GM12865 (cell line): ENCODE measurements at places on chromosomes 11 and 22.
A peak's percentile ranks its signal among the peaks of the same experiment; 100 is the strongest.

DNA sequence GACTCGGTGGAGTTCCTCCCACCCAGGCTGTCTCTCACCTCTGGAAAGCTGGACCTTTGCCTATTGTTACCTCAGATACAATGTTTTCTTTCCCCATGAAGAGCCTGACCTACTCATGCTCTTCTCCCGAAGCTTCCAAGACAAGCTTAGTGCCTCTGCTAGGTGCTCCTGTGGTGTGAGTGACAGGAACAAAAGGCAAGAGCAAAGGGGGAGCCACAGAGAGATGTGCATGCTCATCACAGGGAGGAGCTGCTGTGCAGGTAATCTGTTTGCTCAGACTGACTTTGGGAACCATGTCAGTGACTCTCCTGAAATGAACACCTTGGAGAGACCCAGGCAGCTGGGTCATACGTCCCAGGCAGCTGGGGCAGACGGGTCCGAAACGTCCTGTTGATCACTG, 53.6 kb upstream of the VSTM5 start:
- no peak for DNase-seq

DNA sequence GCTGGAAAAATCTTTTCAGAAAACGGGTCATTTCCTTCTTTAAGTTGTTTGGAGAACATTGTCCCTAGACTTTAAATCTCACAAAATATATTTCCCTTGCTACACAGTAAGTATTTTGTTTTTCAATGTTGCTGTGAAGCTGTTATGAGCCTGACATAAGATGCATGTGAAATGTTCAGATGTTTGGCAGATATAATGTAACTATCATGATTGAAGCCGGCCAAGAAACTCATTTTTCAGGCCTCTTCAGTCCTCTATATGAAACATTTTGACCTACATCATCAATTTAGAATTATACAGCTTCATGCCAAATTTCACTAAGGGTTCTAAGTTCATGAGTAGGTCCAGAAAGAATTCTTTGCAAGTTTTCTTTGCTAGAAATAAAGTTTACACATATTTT, 133.8 kb downstream of the JRKL start:
- no peak for DNase-seq

- peak; percentile 45 for DNase-seq
These were observed 449.9 kb downstream of the OPCML start for GRCh38 chr11:133082453-133082781.

DNA sequence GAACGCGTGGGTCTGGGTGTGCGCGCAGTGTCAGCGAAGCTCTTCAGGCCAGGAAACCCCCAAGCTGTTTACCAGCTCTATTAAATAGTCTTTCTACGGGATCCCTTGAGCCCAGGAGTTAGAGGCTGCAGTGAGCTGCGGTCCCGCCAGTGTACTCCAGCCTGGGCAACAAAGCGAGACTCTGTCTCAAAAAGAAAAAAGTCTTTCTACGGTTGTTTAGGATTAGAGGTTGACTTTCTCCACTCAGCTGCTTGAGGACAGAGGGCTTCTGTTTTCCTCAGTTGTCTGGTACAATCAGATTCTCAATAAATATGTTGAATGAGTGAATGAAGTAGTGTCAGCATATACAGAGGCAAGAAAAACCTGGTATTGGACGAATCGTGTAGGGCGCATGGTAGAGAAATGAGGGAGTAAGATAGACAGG, 619 bp downstream of the SART1 start:
- DNase-seq: no peak

GRCh38 chr11:42473106-42473505, 838.7 kb upstream of the API5 start:
- DNase-seq: no peak

GRCh38 chr22:38080850-38081635, 2.9 kb downstream of the SLC16A8 start:
- no peak for DNase-seq

DNA sequence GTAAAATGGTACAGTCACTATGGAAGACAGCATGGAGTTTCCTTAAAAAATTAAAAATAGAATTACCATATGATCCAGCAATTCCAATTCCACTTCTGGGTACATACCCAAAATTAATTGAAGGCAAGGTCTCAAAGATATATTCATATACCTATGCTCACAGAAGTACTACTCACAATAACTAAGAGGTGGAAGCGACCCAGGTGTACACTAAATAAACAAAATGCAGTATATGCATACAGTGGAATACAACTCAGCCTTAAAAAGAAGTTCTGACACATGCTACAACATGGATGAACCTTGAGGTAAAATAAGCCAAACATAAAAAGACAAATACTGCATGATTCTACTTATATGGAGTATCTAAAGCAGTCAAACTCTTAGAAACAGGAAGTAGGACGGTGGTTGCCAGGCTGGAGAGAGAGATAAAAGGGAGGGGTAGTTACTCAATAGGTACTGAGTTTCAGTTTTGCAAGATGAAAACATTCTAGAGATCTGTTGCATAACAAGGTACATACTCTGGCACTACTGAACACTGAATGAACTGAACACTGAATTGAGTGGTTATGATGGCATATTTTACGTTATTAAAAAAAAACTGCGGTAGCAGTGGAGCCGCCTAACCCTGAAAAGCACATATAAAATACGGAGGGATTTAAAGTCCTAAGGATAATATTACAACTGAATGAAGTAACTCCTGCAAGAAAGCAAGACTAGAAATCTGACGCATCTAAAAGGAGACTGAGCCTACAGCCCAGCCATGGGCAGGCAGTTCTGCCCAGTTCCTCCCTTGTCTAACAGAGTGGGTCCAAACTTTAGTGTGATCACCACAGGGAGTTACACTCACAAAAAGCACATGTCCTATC, 12.8 kb downstream of the DGCR2 start:
- DNase-seq: peak; percentile 83

- DNase-seq: peak; percentile 11
These were observed 320 bp downstream of the CLTCL1 start for GRCh38 chr22:19291218-19291579.

- DNase-seq: no peak
These were observed 1307.8 kb upstream of the RAG2 start for GRCh38 chr11:37905707-37906417.

DNA sequence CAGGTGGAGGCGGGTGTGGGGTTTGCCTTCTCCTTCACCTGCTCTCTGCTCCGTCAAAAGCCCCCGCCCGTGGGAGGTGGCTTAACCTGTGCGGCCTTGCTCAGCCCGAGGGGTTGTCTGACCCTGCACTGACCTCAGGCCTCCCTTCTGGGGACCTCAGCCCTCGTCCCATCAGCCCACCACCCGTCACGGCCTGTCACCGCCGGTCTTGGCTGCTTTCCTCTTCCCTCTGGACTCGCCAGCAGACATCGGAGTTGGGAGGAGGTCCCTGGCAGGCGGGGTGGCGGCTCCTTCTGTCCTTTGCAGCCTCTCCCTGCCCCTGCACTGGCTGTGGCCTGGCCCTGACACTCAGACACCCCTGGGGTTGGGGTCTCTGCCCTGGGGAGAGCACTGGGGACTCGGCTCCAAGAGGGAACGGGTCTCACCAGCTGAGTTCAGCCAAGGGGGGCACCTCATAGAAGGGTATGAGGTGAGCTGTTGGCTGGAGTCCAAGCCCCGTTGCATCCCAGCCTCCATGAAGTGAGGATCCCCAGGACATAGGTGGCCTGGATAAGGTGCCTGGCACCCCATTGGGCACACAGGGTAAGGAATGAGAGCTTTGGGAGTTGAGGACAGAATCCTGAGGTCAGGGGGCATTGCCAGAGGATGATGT, 999.6 kb downstream of the BRD1 start:
- no peak for DNase-seq

GRCh38 chr22:28903080-28903479, 19.7 kb downstream of the ZNRF3 start:
- no peak for DNase-seq

DNA sequence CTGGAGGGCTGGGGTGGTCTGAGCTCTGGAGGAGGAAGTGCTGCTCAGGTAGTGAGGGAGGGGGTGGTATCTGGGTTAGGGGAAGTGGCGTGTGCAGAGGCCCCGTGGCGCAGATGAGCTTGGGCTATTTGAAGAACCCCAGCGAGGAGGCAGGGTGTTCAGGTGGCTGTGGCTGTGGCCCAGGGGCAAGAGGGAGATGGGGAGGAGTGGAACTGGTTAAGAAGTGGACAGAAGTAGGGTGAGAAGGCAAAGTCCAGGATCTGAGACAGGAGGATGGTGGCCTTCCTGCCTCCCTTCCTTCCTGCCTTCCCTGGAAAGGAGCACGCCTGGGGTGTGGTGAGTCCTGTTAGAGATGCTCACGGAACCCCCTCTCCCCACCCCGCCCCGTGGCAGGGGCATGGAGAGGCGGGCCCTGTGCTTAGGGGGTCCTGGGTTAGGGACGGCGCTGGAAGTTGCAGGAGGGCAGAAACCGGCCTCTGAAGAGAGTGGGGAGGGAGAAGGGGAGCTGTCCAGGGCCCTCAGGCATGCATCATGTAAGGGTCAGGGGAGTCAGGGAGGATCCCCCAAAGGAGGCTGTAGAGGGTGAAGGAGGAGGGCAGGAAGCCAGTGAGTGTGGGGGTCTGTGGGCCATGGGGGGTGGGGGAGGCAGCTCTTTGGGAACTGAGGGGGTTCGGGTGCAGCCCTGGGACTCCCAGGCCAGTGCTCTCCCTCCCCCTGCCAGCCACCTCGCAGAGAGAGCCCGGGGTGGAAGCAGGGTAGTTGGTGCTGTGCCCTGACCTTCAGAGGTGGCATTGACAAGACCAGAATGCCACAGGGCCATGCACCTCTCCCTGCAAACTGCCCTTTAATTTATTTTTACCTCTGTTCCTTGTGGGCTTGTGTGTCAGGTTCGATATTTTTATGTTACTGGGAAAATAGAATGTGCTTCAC, 63.7 kb upstream of the PARVG start:
- no peak for DNase-seq

DNA sequence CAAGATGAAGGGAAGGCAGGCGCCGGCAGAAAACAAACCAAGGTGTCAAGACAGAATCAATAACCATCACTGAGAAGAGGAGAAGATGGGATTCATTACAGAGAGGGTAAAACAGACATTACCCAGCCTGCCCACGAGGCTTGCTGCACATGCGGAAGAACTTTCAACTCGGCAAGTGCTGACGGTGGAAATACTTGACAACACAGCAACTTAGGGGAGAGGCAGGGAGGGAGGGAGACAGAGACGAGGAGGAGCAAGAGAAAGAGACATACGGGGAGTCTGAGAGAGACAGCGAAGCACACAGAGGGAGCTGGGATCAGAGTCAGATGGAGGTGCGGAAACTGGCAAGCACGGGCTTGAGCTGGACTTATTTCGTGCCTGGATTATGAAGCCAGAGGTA, 129.3 kb upstream of the NECTIN1 start:
- DNase-seq: no peak

- DNase-seq: no peak
These were observed 14.2 kb downstream of the SCYL1 start for GRCh38 chr11:65538915-65539743.

- no peak for DNase-seq
These were observed 166.0 kb downstream of the KIRREL3 start for GRCh38 chr11:126834573-126834972.

DNA sequence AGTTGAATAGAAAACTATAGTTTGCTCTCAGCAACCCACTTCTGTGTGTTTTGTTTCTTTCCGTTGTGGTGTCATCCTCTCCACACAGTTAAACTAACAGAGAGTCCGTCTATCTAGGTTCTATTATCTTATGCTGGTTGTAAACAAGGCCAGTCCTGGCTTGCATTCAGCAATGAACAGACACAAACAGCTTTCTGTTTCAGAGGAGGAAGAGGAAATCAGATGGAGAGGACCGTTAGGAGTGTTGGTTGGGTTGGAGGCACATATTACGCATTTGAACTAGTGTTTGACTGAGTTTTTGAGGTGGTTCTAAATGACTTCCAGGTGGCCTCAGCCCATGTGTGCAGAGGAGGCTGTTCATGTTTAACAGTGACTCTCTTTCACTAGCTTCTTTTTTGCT, 129.5 kb upstream of the SORL1-AS1 start:
- no peak for DNase-seq

DNA sequence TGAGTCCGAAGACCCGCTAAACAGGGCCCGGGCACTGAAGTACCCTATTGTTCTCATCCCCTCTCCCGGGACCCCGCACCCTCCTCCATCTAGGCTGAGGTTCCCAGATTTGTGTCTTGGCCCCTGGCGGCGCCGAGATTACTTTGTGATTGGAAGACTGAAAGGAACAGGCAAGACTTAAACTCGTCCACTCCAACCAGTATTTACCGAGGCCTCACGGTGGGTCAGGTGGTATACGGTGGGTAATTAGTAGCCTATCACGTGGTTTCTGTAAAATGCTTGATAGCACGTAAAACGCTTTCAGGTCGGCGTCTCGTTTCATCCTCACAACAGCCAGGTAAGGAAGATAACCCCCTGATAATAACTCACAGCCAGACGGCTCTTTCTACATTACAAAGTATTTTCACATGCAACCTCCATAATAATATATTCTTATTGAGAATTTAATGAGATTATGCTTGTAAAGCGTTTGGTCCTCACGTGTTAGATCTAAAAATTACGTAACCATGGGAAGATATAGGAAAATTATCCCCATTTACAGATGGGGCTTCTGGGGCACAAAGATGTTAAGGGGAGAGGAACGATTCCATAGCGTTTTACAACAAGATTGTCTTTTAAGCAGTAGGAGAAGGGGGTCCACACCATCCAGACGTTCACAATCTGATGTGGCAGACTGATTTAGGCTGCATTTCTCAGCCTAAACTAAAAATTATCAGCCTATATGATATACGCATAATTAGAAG, 642 bp upstream of the PIK3C2A start:
- peak; percentile 73 for DNase-seq

- DNase-seq: peak; percentile 77
These were observed 188.6 kb upstream of the MTMR2 start for GRCh38 chr11:96112192-96113128.

DNA sequence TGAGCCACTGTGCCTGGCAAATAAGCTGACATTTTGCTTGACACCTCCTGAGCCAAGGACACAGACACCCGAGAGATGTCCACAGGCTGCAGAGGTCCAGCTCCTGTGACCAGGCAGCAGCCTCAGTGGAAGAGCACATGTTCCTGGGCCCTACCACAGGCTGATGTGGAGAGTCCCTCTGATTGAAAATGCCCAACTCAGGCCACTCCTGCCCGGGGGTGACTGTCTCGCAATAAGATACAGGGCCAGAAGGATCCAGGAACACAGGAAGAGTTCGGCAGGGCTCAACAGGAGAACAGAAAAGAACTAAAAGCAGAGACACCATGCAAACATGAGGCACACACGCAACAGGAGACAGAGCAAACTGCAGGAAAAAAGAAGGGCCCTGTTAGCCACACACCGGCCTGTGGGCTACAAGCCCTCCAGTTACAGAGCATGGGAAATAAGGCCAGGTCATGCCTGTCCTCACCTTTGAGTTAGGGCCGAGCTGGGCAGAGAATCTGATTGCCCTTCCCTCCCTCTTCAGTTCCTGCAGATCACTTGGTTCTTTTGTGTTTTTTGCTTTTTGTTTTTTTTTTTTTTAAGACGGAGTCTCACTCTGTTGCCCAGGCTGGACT, 28.3 kb upstream of the MALAT1 start:
- no peak for DNase-seq

GRCh38 chr11:73248526-73249185, 23.5 kb upstream of the P2RY6 start:
- no peak for DNase-seq

- DNase-seq: no peak
These were observed 258 bp downstream of the CFAP68 start for GRCh38 chr11:111879637-111879960.
